ENCODE measurements at places on chromosomes 2 and 18.

- no peak for DNase-seq
Observed at GRCh38 chr2:78411303-78411702, 614.2 kb upstream of the REG3G start.

DNA sequence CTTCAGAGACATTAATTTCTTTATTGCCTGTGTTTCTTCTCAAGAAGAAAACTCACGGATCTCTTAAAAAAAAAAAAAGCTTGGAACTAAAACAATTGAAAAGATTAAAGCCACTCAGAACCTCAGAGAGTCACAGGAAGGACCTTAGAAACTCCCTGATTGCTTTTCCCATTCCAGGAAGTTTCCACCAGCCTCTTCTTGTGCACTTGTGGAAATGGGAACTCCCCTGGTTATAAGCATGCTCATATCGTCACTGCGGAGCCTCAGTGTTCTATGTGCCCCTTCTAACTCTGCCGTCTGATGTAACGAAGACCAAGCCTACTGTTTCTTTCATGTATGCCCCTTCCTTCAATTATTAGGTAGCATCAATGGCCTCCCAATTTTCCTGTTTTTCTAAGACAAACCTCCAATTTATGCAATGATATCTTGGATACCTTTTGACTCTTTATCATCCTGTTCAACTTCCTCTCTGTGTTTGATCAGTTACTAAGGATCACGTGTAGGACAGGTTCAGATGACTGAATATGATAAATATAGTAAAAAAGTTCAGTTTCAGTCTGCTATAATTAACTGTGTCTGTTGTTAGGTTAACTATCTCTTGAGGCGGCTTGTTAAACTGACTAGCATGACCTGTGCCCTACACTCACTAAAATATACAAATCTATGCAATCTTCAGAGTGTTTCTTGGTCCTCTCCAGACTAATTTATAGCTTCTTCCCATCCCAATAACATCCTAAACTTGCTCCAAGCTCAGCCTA is 593.7 kb upstream of the CHAC2 start:
- DNase-seq: no peak

GRCh38 chr2:608711-609110 is 68.5 kb downstream of the TMEM18 start:
- no peak for DNase-seq

DNA sequence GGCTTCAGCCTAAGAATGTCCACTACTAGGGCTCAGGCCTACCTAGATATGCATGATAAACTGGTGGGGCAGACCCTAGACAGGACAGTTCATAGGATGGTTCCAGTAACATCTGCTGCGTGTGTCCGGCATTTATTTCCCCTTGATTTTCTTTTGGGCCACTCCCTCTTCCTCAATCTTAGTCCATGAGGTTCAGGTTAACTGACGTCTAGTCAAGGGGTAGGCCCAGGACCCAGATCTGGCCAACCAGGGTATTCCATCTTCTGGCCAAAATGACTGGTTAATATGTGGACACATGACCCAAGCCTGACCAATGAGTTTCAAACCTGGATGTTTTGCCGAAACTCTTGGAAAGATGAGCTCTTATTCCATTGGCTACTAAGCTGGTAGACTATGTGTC is 15.2 kb downstream of the TMEM247 start:
- no peak for DNase-seq

DNA sequence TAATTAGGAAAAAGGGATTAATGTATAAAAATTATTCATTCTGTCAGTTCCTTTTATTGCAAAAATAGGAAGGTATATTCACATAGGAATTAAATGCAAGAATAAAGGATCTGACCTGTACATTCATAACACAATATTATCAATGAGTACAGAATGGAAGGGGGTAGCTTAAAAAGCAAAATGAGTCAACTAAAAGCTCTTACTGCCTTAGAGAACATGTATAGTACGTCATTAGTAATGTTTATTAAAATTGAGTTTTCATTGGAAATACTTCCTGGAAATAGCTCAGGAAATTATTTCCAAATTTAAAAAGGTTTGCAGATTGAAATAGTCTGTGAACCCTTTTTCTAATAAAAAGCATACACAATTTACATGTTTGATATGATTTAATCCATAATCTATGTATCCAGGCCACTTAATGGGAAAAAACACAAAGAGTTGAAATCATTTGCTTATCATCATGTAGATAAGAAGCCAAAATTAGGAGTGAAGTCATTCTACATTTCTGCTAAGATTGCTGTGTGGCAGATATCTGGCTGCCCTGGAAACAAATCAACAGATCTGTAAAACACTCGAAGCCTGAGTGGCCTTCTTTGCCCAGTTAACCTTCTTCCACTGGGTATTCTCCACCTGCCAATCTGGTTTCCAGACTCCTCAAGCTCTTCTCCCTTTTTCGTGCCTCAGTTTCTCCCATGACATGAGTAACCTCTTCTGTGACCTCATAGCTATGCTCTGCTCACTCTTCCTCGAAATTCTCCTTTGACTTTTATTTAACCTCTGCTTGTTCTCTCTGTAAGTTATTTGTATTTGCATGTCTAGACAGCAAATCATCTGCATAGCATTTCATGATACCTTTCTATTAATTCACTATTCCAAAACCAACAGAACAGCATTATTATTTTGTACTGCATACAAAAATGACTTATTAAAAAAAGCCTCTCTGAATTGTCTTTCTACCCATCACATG is 181.2 kb upstream of the REV1 start:
- DNase-seq: no peak

Data from right lobe of liver (tissue), 6 donors.